ENCODE measurements at places on chromosomes 11 and 22.

DNA sequence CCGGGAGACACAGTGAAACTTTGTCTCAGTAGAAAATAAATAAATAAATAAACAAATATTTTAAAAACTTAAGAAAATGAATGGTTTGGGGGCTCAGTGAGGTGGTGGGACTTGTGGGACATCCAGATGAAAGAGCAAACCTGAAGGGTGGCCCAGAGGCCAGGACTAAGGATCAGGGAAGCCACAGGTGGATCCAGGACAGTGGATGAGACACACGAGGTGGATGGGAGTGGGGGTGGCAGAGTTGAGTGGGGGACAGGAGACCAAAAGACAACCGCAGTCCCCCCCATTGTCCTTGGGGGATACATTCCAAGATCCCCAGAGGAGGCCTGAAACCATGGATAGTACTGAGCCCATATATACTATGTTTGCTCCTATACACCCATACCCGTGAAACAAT lies 7.1 kb downstream of the RFPL1 start:
- no peak for DNase-seq

DNA sequence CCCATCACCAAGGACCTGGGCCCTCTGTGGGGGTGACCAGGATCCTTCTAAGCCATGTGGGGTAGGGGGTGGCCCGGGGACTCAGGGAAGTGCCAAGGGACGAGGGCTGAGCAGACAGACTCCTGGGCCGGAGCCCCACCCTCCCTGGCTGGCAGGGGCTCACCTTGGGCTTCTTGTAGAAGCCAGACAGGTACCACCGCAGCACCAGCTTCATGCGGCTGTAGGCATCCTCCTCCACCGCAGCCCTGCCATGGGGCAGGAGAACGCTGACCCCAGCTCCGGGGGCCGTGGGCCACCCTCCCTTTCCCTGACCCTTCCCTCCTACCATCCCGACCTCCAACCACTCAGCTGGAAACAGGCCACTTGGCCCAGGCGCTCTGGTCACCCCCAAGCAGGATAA lies 45.9 kb upstream of the CARS1 start:
- no peak for DNase-seq

DNA sequence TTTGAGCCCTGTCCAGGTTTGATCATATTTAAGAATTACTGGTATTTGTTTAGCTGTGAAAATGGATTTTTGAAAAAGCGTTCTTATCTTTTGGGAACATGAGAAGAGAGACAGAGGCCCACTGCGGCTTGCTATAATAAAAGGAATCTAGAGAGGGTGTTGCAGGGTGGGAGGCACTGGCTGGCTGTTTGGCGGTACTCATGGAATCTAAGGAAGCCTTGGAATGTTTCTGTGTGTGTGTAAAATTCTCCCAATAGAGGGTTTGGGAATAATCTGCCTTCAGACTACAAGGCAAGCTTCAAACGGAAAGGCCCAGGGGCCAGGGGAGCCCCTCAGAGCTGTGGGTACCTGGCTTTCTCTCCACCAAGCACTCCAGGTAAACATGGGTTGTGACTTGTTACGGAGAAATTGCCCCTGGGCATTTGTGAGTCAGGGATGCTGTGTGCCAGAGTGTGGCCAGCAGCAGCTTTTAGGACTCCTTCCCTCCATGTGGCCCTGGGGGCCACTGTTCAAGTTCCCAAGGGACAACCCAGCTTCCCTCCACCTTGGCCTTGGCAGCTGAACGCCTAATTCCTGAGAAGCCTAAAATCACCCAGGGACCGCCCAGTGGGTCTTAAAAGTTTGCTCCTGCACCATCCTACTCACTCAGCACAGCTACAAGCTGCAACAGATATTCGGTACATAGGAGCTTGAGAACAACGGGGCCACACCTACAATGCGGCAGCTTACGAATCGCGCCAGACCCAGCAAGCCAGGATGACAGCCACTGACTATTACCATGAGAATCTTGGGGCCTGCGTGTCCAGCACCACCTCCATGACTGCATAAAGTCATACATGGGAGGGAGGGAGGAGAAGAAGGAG lies 14.1 kb upstream of the SYT8 start:
- peak; percentile 64 for DNase-seq

- DNase-seq = no peak
These were observed 286.6 kb downstream of the ETS1 start for GRCh38 chr11:128300785-128301184.

DNA sequence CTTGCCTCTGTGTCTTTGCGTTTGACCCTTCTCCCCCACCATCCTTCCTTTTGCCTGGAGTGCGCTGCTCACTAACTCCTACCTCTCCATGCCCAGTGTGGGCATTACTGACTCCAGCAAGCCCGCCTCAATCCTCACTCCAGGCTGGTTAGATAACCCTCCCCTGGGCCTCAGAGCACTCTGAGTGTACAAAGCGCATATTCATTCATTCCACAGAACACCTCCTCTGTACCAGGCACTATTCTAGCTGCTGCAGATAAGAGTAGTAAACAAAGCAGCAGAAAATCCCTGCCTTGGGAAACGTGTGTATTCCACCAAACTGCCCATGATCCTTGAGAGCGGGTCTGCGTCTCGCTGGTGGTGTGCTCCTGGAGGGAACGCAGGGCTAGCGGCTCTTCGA lies 3.2 kb downstream of the SLC22A8 start:
- no peak for DNase-seq

- DNase-seq = no peak
These were observed 32.3 kb downstream of the KCNA4 start for GRCh38 chr11:29984544-29984943.

DNA sequence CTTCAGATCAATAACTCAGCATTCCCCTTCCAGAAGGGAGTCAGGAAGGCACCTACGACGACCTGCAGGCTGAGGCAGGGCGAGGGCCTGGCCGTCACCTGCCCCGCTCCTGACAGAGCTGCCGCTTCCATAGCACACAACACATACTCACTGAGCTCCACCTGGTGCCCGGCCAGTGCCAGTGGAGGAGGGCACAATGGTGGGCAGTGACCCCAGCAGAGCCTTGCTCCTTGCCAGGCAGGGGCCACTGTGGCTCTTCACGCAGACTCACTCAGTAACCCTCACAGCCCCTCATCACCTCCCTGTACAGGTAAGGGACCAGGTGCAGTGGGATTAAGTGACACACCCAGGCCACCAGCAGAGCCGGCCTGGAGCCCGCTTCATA lies 24.6 kb downstream of the LRFN4 start:
- DNase-seq = no peak

- peak; percentile 62 for DNase-seq
These were observed 610 bp upstream of the TEX12 start for GRCh38 chr11:112166562-112166961.

DNA sequence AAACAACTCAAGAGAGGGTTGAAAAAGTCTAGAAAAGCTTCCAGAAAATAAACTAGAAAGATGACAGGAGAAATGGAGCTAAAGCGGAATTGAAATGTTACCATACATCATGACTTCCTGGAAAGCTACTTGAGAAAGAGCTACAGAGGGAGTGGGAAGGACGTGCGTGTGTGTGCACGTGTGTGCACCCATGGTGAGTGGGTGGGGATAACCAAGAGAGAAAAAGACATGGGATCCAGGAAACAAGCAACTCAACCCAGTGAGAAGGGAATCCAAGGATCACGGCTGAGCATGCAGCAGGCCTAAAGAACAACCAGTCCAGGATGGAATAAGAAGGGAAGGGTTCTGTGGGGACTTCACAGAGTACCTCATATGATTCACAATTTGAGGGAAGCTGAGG lies 21.6 kb downstream of the APOL1 start:
- DNase-seq = no peak

DNA sequence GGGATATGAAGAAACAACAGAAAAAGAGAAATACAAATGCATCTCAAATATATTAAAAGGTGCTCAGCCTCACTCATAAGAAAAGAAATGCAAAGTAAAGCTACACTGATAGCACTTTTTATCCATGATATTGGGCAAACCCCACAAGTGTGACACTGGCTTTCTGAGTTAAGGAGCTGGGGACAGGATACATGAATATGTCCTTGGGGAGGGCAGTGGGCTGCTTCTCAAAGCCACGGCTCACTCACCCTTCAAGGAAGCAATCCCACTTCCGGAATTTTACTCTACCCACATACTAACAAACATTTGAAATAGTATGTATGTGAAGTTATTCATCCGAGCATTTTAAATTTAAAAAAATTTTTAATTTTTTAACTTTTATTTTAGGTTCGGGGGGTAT lies 41.1 kb upstream of the SLC22A12 start:
- no peak for DNase-seq

DNA sequence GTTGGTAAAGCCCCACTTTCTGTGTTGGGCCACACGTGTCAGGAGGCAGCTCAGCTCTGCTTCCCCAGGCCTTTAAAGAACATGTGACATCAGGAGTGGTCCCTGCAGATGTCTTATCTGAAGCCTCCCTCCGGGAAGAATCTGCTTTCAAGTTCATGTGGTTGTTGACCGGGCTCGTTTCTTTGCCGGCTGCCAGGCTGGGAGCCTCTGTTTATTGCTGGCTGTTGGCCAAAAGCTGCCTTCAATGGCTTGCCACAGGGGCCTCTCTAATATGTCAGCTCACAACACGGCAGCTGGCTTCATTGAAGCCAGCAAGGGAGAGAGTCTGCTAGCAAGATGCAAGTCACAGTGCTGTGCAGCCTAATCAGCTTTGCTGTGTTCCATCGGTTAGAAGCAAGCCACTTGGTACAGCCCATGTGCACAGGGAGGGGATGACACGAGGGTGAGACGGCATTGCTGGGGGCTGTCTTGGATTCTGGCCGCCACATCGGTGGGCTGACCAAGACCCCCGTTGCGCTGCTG lies 14.6 kb downstream of the MRGPRF start:
- DNase-seq = no peak

DNA sequence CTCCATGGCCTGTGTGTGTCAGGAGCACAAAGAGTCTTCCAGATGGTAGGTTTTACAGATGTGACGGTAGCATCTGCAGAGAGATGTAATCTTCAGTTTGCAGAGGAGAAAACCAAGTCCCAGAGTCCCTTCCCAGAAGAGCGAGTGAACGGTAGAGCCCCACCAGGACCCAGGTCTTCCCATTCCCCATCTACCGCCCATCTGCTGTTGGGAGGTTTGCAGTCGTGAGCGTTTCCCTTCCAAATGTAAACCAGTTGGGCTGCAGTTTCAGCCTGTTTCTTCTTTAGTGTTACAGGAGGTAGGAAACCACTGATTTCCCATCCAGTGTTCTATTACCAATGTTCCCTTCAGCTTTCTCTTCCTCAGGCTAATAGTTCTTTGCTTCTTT lies 24.0 kb downstream of the PANX1 start:
- no peak for DNase-seq

DNA sequence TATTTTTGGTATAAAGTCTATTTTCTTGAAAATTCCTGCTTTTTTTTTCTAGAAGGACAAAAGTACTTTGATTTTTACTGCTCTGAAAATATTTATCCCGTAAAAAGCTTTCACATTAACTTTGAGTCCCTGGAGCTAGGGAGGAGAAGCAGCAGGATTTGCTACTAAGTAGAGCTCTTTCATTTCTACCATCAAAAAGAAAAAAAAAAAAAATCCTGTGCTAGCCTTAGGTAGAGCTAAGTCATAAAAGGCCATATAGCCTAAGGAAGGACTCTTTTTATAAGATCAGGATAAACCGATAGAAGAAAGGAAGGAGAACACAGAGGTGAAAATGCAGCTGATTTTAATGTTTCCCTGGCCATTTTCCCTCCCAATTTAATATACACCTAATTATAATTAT lies 48.0 kb downstream of the CSTPP1 start:
- no peak for DNase-seq

- no peak for DNase-seq
These were observed 24.4 kb downstream of the OR8B12 start for GRCh38 chr11:124518989-124519451.

GRCh38 chr11:27296497-27296896 lies 66.5 kb downstream of the CCDC34 start:
- peak; percentile 46 for DNase-seq

DNA sequence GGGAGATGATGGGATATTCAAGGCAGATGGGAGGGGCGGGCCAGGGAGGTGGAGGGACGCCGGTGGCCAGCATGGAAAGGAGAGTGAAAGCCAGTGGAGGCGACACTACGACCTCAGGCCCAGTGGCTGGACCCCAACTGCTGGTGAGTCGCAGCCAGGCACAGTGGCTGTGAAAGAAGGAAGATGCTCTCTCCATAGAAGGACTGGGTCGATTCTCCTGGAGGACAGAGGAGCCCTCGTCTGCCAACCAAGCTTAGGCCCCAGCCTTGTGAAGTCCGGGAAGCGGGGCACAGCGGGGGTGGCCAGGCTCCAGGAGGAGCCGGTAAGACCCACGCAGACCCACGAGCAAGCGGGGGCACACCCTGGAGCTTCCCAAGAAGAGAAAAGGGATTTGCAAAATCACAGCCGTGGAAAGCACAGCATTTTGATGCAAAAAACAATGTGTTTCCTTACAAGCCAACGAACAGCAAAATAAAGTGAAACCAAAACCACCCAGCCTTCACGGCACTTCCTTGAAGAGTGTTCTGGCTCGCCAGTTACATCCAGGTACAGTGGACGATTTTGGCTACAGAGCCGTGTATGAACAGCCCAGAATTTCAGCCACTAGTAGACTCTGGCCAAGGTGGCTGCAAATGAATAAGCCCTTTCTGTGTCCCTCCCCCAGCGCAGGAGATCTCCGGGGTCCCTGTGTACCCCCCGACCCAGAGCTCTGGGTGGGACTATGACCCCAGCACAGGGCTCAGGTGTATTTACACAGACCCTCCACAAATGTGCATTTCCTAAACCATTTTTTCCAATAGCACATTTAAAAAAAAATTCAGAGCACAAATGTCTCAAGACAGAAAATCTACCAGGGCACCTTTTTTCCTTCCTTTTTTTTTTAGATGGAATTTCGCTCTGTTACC lies 96.9 kb downstream of the TRMU start:
- no peak for DNase-seq

DNA sequence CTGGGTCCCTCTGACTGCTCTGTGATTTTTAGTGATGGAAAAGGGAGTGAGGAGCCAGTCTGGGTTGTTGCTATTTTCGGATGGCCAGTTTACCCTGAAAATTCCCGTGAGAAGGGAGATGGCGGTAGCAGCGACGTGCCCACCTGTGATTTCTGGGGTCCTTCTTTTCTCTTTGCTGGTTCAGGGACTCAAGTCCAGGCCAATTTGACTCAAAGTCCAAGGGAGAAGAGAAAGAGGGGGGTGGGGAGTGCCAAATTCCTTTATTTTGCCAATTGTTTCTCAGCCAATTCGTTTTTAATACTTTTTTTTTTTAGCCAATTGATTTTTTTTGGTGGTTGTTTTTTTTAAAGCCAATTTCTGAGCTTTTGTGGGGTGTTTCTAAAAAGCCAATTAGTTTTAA lies 6.9 kb downstream of the IGF2 start:
- DNase-seq = no peak

DNA sequence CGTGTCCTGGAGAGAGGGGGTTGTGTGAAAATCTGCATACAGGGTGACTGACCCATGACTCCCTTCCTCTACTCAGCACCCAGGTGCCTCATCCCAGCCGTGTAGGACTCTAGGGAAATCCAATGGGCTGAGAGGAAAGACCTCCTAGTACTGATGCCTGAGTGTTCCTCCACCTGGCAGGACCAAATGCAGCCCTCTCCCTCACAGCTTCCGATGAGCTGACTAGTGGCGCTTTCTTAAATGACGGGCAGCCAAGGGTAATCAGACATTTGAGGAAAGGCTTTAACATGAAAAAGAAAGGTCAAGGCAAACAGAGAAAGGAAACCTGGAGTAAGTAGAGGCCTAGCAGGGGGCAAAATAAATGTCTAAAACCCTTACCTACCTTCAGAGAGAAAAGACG lies 5.0 kb upstream of the KCNJ1 start:
- DNase-seq = no peak

- DNase-seq = no peak
These were observed 53.7 kb upstream of the CCDC34 start for GRCh38 chr11:27416568-27417176.
